ENCODE measurements at places on chromosomes 4 and X.

GRCh38 chr4:10203851-10204250 is 87.3 kb upstream of the WDR1 start:
- no peak for DNase-seq

DNA sequence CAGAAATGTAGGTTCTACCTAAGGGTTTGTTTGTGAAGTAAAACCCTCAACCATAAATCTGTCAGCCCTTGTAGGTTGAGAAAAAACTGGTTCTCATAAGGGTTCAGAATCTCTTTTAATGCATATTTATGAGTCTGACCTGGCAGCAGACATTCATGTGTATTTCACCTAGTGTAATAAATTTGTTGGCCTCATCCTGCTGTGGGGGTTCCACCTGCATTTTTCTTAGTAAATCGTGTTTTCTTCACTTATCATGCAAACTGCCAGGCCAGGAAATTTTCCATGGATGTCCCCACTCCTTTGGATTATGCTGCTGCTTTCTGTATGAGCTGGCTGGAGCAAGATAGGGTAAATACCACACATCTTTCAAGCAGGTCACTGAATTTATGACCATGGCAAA is 42.4 kb downstream of the KLHL13 start:
- no peak for DNase-seq

DNA sequence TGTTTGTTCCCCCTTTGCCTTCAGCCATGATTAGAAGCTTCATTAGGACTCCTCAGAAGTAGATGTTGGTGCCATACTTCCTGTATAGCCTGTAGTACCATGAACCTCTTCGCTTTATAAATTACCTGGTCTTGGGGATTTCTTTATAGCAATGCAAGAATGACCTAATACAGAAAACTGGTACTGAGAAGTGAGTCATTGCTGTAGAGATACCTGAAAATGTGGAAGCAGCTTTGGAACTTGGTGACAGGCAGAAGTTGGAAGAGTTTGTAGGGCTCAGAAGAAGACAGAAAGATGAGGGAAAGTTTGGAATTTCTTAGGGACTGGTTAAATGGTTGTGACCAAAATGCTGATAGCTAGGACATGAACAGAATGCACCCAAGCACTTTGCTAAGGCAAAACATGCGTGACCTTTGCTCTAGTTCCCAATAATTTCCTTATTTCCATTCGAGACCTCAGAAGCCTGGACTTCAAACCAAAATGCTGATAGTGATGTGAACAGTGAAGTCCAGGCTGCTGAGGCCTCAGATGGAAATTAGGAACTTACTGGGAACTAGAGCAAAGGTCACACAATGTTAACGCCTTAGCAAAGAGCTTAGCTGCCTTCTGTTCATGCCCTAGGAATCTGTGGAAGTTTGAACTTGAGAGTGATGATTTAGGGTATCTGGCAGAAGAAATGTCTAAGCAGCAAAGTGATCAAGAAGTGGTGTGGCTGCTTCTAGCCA is 3.0 kb upstream of the USP46 start:
- DNase-seq: no peak

DNA sequence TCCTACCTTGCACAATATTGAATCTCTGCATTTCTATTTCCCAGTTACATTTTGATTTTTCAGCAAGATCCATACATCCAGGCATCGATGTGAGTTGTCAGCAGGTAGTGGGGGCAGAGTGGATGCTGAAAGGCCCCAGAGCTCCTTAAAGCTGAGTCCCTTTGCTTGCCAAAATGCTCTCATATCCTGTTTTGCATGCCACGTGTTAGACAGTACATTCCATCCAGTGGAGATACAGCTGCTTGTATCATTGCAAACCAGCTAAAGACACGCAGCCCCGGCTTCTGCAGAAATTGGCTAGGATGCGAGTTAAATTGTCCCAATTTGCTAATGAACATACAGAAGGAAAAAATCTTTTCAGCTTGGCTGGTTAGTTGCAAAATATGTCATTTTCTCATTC is 179.6 kb upstream of the MXRA5 start:
- no peak for DNase-seq

- no peak for DNase-seq
These were observed 489.7 kb downstream of the PCDH10 start for GRCh38 chr4:133638751-133639150.

GRCh38 chr4:56786955-56787354 is 34.5 kb downstream of the SPINK2 start:
- no peak for DNase-seq

DNA sequence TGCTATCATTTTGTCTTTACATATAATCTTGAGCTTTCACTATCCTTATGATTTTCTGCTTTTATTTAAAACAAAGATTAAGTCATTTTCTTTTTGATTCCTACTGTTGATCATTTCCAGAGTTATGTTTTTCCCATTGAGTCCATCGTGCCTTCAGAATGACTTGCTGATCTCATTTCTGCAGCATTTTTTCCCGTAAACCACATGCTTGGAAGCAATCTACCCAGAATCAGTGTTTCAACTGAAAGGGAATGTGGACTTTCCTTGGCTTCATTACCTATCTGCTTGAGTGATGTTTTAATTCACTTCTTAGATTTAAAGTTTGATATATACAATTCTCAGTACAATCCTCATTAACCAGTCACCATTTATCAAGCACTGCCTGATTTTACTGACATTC is 192.4 kb upstream of the FSTL5 start:
- no peak for DNase-seq

GRCh38 chr4:9849538-9849920 is 68.1 kb downstream of the DRD5 start:
- DNase-seq: no peak

DNA sequence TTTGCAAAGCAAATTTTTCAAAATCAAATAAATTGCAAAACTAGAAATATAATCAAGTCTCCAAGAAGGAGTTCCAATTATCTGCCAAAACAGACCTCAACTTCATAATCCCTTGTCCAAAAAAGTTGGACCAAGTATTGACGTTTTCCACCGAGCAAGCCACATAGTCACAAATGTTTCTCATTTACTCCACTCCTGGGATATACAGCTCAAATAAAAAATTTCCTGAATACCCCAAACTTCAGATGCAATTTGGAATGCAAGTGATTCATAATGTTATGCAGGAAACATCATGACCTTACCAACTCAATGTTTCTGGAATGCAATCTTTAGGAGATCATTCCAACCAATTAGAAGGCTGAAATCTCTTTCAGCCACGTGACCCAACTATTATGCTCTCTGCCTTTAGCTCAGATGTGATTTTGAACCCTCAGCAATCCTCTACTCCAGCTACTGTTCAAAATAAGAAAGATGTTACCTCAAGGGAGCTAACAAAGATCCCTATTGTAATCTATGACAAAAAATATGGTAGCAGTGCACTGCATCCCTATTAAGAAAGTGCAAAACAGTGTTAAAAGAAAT is 72.4 kb downstream of the PRDM5 start:
- no peak for DNase-seq

DNA sequence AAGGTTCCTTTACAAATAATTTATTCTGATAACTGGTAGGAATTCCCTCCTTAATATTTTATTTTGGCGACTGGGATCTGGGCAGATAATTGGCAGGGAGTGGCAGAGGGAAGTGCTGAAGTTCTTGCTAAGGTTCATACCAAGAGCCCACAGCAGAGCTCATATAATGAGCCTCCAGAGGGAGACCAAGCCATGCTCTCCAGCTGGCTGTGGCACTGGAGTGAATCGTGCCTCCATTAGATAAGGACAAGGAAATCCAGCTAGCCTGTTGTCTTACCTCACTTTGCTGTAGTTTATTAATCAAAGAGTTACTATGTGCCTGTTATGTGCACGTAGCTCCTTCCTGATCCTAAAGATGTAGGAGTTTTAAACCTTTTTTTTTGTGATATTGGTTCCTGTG is 1.3 kb downstream of the ASB12 start:
- no peak for DNase-seq

DNA sequence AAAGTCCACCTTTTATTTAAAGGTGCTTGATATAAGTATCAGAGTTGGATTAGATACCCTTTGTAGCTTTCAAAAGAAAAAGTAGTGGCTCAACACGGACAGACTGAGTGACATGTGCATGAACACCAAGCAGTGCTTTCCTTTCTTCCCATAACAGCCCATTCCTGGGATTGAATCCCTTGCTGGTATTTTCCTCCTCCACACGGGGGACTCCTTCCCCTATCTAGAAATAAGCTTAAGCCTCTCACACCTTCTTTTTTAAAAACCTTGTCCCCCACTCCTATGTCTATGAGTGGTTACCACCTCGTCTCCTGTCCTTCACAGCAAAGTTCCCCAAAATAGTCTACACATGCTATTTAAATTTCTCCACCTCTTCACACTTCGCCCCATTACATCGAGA is 5.1 kb downstream of the AP1S2 start:
- no peak for DNase-seq

DNA sequence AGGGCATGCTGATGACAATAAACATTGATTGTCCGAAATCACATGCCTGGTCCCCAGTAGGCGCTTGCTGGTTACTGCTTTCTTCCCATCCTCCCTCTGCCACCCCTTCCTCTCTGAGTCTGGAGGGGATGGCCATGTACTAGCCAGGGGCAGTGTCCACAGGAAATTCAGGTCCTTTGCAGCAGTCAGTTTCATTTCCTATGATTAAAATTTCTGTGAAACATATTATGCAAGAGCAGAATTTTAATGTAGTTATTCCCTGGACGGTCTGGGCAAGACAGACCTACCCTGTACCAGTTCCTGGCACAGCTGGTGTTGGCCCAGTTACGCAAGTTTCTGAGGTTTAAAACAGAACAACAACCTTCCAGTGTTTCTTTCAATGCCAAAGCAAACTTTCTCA is 28.2 kb upstream of the TLR2 start:
- no peak for DNase-seq

GRCh38 chrX:47430925-47431324 is 52.1 kb downstream of the ZNF41 start:
- DNase-seq: no peak

DNA sequence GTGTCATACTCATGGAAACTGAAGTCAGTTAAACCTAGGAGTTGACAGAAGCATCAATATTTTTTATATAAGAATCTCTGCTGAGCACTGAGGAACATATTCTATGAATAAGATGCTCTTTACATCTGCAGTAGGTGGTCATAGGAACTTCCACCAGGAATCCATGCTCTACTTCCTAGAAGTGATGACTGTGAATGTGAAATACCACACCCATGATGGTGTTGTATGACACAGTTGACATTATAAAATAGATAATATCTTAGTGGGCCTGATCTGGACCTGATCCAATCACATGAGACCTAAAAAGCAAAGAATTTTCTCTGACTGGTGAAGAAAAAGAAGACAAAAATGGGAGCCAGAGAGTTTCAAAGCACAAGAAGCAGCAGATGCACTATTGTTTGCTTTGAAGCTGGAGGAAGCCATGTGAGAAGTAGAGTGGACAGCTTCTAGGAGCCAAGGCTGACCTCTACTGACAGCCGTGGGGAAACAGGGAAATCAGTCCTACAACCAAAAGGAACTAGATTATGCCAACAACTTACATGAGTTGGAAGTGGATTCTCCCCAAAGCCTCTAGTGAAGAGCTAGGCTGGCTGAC is 68.6 kb upstream of the HS3ST1 start:
- no peak for DNase-seq

DNA sequence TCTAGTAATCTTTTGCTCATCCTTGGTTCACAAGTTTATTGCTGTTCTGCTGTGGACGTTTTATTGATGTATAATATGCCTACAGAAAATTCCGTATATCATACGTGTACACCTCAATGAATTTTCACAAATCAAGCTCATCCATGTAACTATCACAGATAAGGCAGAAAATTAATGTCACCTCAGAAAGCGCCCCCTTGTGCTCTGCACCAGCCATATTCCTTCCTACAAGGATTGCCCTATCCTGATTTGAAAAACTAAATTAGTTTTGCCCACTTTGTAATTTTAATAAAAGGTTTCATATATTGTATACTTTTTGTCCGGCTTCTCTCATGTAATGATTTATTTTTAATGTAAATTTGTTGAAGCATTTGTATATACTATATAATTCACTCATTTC is 390.8 kb downstream of the ADGRL3 start:
- DNase-seq: no peak

GRCh38 chrX:96440941-96441340 is 243.7 kb upstream of the DIAPH2 start:
- no peak for DNase-seq

- DNase-seq: no peak
These were observed 87.6 kb upstream of the VCX3B start for GRCh38 chrX:8377041-8377440.

DNA sequence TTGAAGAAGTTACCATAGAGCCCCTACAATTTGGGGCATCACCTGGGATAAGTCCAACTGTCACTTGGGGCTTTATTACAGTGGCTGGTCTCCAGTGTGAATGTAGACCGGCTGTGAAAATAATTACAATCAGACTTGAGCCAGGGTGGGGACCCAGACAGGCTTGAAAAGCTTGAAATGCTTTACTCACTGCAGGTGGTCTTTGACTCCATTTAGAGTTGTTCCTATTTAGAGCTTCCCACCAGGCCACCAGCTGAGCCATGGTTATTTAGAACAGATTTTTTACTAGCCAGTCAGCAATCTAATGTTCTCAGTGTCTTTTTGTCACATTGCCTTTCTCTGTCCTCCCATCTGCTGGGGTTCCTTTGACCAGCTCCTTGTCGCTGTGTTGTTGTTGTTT is 5.7 kb downstream of the ARHGAP10 start:
- DNase-seq: no peak

DNA sequence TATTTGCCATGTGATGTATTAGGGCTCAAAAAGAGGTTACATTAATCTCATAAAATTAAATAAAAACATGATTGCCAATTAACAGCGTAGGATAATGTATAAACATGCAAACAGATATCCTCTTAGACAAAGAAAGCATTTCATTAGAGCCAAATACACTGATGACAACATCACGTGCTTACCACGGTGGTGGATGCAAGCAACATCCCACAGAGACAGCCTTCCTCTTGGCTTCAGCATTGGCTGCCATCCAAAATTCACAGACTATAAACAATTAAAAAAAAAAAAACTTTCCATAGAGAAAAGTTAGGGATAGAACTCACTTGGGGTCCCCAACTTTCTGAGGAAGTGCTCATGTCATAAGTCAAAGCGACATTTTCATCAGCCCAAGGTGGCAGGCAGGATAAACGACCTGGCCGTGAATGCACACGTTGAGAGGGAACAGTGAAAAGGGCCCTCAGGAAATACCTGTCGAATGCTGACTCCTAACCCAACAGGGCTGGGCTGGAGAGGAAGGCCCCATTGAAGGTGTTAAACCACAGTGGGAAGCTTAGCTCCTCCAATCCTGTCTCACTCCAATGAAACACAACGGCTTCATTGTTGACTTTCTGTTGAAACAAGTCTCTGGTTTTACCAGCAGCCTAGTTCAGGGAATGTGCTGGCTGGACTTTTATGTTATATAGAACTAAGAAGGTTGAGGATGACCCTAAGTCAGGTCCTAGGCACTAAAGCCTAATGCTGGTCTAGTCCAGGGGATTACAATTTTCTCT is 48.4 kb downstream of the IDS start:
- DNase-seq: no peak

- DNase-seq: no peak
These were observed 119.6 kb upstream of the BANK1 start for GRCh38 chr4:101670897-101671296.

- DNase-seq: no peak
These were observed 41.3 kb downstream of the HTT start for GRCh38 chr4:3115637-3116270.

All from activated CD4-positive, CD25-positive, alpha-beta regulatory T cell treated with anti-CD3 and anti-CD28 coated beads, Interleukin-2, amount 50 U/mL, for 72 hours (primary cell).